ENCODE measurements at places on chromosomes 4 and X. TPM values are rescaled to one million over a fixed set of nuclear protein-coding genes. Genes with fewer than 3 reads are reported as not detected.

DNA sequence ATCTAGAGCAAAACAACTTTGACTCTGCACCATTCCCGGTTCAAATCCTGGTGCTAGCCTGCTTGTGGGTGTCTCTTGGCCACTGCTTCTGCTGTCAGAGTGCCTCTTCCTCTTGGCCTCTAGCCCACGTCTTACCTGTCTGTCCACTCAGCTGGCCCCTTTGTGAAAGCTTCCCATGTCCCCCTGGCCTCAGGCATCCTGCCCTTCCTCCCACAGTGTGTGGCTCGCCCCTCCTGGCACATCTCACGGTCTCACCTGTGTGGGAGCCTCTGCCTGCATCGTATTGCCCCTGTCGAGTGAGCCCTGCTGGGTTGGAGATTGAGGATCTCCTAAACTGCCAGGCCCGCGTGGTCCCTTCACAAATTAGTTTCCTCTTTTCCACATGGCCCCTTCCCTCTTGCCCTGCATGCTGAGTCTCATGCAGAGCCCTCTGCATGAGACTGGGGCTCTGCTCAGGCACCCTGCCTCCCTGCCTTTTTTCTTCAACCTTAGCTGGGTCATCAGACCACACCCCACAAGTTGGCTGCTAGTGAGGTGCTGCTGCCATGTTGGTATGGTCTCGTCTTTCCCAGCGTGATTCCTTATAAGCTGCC, 53.7 kb upstream of the TADA2B start:
- DNase-seq = no peak

- DNase-seq = no peak
These were observed 346.7 kb upstream of the PPARGC1A start for GRCh38 chr4:24236532-24236931.

DNA sequence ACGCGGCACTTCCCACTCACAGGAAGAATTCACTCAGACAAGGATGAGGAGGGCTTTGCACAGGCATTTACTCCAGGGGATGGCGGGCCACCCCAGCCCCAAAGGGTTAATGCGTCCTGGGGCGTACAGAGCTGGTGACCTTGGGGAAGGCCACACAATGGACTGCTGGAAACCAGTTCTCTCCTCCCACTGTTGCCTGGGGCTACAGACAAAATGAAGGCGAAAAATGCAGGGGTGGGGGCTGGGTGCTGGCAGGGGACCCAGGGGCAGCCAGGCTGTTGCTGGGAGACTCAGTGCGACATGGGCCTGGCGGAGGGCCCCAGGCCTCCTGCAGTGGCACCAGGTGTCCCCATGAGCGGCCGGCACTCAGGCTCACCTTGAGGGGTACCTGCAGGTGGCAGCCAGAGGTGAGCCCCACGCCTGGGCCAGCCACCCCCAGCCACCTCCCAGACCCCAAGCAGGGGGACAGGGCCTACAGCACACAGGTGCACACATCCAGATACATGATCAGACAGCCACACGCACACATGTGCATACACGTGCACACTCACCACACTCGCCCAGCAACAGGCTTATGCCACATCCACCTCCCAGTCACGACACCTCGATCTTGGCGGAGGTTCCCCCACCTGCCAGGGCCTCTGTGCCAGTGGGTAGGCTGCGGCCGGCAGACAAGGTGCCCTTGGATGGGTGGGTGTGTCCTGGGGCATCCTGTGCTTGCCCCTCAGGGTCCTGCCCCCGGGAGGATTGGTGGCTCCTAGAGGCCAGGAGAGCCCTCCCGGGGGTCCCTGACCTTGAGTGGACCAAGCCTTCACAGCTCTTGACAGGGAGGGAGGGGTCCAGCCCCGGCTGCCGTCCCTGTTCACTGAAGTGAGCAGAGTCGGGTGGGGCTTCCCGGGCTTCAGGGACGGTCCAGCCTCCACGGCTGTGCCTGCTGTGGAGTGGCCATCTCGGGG, 13.1 kb downstream of the NAT8L start:
- DNase-seq = no peak

DNA sequence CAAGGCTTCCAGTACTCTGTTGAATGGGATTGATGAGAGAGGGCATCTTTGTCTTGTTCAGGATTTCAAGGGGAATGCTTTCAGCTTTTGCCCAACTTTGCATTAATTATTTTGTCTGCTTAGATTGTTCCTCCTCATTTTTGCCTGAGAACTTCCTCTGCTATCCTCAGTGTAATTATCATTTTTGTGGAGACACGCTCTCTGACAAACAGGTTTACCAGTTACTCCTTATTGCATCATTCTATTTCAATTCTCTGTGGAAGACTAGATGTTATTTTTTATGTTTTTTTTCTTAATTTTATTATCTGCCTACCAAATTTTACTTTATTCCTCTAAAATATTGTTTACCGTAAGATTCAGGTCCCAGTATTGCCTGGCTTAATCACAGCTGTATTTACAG, 349.2 kb downstream of the ADGRL3 start:
- no peak for DNase-seq

DNA sequence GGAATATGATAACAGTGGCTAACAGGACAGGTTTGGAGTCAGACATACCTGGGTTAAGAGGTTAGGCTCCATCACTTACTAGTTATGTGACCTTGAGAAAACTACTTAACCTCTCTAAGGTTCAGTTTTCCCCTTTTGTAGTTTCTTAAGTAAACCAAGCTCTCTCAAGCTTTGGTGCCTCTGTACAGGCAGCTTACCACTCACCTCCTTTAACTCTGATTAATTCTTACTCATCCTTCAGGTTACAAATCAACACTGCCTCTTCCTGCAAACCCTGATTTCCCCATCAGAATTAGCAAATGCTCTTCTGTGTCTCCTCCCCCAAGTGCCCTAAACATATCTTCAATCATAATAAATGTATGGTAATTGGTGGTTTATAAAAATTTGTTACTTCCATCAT, 3.5 kb upstream of the SERTM2 start:
- no peak for DNase-seq

- no peak for DNase-seq
These were observed 444.2 kb downstream of the GRIA2 start for GRCh38 chr4:157664726-157665125.

- DNase-seq = no peak
These were observed 37.2 kb upstream of the FAM9B start for GRCh38 chrX:9071031-9071650.

DNA sequence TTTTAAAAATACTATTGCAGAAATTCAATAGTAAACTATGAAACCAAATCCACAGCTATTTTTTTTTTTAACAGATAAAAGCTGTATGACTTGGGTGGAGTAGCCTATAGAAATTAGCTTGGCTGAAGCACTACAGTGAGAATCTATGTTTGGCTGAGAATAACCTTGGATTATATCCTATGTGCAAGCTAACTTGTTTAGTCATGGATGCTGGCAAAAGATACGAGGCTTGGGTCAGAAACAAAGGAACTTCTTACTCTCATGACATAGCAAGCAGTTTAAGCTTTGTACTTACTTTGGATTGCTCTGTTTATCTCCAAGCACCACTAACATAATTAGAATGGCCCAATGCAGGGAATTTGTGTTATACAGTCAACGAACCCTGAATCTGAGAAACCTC, 119.2 kb upstream of the GRID2 start:
- no peak for DNase-seq

DNA sequence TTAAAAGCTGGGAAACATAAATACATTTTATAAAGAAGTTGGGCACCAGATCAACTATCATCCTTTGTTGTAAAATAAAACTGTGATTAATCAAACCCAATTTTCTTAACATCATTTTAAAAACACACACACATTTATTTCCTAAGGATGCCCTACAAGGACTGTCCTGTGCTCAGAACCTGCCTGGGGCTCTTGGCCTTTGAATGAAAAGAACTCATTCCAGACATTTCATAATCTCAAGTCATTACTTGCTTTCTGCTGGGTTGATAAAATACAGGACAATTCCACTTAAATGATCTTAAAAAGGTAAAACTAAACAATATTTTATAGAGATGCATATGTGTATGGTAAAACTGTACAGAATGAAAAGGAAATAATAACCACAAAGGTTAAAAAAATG, 2.8 kb downstream of the SH3D19 start:
- DNase-seq = no peak

DNA sequence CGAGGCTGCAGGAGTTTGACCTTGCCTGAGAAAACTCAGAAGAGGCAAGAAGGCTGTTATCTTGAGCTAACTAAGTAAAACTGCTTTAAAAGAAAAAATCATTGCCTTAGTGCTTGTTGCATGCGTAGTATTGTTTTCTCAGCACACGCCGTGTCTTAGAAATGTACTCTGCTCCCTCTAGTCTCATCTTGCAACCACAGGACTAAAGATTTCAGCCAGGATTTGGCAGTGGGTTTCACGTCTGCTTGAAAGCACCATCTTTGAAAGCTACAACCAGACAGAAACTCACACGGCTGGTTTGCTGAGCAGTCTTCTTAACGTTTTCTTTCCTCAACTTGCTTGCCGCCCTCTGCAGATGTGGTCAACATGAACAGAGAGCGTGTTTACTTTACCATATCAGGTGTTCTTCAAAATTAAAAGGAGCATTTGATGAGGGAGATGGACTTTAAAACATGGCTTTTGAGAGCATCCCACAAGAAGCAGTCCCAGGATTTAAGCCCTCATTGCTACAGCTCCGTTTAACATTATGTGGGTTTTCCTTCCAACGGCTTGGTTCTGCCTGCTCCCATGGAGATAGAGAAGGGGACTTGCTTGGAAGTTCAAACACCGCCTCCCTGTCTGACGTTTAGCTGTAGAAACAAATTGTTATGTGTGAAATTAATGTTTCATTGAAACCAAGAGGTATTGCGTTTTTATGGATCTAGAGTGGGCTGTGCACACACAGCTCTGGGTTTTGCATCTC, 3.4 kb downstream of the SORCS2 start:
- no peak for DNase-seq

DNA sequence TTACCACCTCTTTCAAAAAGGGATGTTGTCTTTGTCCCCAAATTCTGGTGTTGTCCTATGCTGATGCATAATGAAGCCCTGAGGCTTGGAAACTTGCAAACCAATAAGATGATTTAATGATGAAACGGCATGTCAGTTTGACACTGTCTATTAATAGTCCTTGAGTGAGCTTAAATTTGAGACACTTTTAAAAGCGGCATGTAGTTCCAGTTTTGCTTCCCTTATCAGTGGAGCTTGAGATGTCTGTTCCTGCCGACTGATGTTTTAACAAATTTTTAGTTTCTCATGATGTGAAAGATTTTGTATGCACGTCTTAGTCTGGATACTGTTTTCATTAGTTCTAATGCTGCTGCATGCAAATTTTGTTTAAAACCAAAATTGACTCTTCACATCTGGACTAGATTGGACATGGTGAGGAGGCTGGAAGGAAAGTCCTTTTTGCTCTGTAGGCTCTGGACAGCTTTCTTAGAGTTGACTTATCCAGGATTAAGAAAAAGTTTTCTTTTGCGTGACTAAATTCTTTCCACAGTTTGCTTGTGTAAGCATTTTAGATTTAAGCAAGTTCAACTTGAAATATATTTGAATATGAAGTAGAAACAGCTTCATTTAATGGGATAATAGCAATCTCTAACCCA, 11.7 kb downstream of the C1GALT1C1 start:
- DNase-seq = no peak

- DNase-seq = peak; percentile 9
These were observed at the start of gene BEND4 for GRCh38 chr4:42152507-42153504. BEND4 (minus strand) TSS chr4:42152655; CDS start chr4:42152143, 512 bp downstream.

- no peak for DNase-seq
These were observed at the start of gene PTTG2 for GRCh38 chr4:37960098-37960497. PTTG2 (plus strand) TSS chr4:37960398; CDS start chr4:37960435, 37 bp downstream.

DNA sequence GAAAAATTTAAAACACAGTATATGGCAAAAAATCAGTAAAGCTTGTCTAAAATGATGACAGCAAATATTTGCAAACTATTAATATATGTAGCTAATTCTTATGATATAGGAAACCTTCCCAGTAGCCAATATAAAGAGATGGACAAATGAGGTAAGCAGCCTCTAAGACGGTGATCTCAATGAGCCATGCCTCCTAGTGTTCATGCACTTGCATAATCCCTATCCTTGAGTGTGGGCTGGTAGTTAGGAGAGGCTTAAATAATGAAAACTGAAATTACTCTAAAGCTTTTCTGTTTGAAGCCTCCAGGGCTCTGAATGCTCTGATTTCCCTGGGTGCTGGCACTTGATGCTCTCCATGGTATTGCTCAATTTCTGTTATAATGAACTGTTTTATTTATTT, 24.6 kb upstream of the ARMCX4 start:
- DNase-seq = no peak

- DNase-seq = no peak
These were observed 8.6 kb upstream of the CLDN24 start for GRCh38 chr4:183330841-183331240.

DNA sequence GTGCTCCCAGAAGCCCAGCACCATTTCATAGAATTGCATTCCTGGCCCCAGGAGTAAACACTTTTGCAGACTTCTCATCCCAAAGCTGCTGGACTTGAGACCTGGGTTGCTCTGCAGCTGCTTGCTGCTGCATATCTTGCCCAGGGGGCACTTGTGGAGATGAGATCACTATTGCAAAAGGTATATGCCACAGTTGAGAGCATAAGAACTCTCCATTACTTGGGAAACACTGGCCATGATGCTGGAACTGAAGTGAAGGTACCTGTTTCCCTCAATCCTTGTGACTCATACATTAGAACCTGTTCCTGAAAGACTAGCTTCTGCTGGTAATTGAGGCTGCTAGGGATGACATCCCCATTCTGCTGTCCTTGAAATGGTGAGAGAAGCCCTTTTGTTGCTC, 43.1 kb upstream of the WDR1 start:
- DNase-seq = no peak

DNA sequence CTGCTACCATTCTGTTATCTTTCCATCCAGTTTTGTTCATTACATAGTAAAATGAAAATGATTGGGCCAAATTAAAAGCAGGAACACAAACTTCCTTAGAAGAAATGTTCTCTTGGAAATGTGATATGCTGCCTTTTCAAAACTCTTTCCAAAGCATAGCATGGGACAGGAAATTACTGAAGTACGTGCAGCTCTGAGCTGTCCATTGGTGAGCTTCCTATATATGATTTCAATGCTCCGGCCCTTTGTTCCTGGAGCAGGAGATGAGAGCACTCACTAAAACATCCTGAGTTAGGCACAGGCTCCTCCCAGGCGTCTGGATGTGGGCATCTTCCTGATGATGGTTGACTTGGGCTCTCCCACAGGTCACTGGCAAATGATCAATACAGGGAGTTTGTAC, 33.0 kb upstream of the ANXA3 start:
- no peak for DNase-seq

DNA sequence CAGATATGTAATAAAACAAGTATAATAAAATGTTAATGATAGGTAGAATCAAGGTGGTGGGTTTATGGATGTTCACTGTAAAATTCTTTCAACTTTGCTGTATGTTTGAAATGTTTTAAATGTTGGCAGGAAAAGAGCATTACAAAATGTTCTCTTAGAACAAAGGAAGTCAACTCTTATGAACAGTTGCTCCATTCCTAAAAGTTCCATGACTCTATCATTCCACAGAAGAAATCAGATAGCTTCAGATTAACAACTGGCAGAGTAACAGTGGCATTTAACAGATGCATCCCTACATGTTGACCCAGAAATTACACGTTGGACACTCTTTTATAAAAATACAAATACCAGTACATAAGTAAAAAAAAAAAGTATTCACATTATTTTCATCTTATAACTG, 2023.7 kb downstream of the ARAP2 start:
- no peak for DNase-seq

The NDST4 gene
- not detected for total RNA-seq

The FAM9C gene
- not detected for total RNA-seq

The FRMD7 gene
- total RNA-seq = not detected

The IDUA gene
- total RNA-seq = 79.1 TPM

The PCDH19 gene
- not detected for total RNA-seq

The BTK gene
- total RNA-seq = 9.8 TPM

The PCDH10 gene
- not detected for total RNA-seq

The UGT2A1 gene
- total RNA-seq = not detected

The HEPH gene
- not detected for total RNA-seq
